SW 1271 (cell line): ENCODE measurements at places on chromosomes 3 and 15.

DNA sequence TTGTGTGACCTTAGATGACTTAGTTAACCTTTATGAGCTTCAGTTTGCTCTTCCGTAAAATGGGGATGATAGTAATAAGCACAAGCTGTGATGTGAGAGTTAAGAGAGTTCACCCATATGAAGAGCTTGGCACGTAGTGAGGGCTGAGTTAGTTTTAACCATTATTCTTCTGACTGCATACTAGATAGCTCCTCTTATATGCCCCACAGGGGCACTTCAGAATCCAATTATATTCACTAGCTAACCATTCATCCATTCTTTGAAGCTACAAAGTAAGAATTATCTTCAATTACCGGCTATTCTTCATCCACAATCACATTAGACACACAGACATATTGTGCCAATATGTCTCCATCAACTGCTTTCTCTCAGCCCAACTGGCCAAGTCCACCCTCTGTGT is 159.0 kb upstream of the STT3B start:
- no peak for DNase-seq

DNA sequence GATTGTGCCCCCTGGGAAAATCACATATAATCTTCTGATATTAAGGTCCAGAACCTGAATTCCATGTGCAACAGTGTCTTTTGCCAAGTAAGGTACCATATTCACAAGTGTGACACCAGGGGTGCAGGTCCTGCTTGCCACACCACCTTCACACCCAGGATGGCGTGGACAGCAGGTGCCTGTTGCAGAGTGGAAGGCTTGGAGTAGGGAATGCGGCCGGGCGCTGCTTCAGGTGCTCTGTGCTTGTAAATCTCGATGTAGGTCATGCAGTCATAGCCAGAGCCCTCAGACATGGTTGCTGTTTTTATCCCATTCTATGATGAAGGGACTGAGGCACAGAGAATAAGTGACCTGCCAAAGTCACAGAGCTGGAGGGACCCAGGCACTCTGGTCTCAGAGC is 34.5 kb upstream of the GABRG3 start:
- no peak for DNase-seq

GRCh38 chr15:40295877-40296560 is 11.7 kb downstream of the PLCB2 start:
- DNase-seq, result no peak

- DNase-seq, result no peak
These were observed 17.8 kb upstream of the ABHD2 start for GRCh38 chr15:89070197-89071124.

- DNase-seq, result no peak
These were observed 359.3 kb downstream of the GAP43 start for GRCh38 chr3:115982629-115983028.

GRCh38 chr3:140816372-140817195 is 125.1 kb upstream of the SLC25A36 start:
- no peak for DNase-seq

GRCh38 chr3:190586631-190587011 is 72.7 kb downstream of the IL1RAP start:
- DNase-seq, result no peak

GRCh38 chr3:190345878-190346277 is 23.6 kb upstream of the CLDN1 start:
- peak; percentile 73 for DNase-seq

DNA sequence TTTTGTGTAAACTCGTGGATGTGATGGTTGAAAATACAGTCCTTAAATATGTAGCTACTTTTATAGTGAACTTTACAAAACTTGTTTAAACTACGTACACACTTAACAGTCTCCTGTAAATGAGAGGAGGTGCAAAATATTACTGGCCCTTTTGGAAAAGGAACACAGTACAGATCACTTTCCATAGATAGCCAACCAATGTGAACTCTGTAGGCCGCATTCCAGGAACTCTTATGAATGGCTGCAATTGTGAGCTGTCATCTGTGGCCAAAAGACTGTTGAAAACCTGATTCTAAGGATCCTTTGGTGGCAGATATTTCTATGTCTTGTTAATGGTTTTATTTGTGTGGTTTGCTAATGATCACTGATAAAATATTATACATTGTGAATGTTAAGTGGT is 6.2 kb downstream of the TSC22D2 start:
- DNase-seq, result peak; percentile 47

- DNase-seq, result no peak
These were observed 190.8 kb downstream of the SLCO3A1 start for GRCh38 chr15:92044203-92044909.

DNA sequence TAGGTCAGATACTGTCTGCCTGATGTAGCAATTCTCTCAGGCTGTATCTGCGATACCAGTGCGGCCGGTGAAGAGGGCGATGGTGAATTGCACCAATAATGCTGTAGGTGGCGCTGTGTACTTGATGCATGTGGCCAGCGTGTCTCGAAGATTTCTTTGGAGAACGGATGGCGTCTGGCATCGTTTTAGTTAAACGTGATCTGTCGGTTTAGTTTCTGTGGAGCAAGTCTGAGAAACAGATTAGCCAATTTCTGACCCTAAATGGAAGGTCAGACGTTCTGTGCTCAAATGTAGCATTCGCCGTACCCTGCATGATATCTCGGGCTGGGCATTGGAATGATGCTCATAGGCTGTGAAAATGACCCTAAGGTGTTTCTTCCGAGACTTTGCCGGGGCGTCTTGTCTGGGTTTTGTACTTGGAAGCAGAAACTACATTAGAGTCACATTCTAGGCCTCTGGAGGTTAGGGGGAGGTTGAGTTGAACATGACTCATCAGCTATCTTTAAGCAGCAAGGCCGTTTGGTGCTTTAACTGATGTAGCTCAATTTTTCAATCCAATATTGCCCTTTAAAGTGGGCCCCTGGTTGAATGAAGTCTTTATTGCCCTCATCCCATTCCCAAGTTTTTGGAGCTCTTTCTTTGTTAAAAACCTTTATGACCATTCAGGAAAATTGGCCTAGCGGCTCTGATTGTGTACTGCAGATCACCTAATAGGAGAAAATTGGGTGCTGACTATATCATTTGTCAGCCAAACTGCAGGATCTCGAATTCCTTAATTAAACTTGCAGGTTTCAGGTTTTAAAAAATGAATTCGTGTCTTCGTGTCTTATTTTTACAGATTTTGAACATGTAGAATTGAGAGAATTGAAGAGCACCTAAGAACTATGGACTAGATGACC is 80.0 kb downstream of the SQOR start:
- no peak for DNase-seq

DNA sequence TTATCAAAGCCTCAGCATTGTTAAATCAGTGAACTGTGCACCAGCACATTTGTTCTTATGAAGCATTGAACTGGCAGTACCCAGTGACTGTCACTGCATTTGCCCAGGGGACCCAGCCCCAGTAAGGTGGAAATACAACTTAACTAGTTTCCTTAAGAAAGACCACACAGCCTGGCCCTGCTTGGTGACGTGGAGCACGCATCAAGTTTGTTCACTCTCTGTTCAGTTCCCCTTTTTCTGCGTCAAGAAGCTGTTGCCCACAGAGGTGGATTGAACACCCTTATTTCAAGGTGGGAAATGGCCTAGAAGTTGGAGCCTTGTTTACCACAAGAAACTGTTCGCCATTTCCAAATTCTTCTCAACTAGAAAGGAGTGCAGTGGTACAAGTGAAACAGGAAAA is 69.9 kb upstream of the AGBL1 start:
- no peak for DNase-seq

DNA sequence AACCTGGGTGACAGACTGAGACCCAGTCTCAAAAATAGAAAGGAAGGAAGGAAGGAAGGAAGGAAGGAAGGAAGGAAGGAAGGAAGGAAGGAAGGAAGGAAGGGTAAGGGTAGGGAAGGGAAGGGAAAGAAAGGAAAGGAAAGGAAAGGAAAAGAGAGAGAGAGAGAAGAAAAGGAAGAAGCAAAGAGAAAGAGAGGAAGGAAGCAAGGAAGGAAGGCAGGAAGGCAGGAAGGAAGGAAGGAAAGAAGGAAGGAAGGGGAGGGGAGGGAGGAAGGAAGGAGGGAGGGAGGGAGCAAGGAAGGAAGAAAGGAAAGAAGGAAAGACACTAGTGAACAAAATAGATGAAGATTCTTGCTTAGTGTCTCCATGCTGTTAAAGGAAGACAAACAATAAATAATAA is 129.1 kb downstream of the SHQ1 start:
- DNase-seq, result no peak

DNA sequence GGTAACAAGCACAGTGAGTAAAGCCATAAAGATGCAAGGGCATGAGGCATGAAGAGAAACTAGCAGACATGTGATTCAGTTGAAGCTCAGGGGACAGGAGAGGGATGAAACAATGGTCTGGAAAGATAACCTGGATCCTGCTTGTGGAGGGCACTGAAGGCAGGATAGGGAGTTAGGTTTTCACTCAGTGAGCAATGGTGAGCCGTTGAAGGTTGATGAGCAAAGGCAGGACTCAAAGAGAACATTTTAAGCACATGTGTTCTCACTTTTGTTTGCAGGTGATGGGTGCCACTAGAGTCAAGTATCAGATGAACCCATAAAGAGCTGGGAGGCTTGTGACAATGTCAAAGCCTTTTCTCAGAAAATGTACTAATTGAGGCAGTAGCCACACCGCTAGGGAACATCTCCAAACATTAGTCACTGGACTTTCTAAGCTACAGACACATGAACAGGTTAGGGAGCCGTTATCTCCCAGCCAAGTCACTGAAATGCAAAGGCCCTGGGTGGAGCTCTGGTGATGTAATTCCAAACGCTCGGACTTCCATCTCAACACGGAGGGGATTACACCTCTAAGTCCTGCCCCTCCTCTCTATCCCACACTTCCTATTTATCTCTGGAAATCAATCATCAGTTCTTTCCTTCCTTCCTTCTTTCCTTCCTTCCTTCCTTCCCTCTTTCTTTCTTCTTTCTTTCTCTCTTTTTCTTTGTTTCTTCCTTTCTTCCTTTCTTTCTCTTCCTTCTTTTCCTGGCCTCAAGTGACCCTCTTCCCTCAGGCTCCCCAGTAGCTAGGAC is 22.7 kb downstream of the KLHL6 start:
- DNase-seq, result no peak

GRCh38 chr3:192850451-192850981 is 67.1 kb downstream of the MB21D2 start:
- DNase-seq, result no peak

DNA sequence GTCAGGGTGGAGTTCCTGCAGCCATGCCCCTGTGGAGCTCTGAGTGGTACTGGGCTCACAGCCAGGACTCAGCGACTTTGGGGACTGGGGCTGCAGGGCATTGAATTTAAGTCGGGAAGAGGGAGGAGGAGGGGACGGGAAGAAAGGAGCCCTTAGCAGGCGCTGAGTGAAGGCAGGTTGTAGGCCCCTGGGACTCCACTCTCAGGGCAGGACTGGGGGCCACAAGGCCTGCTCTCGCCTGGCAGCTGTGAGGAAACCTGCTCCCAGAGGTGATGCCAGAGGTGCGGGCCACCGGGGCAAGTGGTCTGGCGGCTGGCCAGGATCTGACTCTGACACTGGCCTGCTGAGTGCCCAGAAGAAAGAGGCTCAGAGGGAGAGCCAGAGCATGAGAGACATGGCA is 73.5 kb downstream of the EPHB3 start:
- no peak for DNase-seq

DNA sequence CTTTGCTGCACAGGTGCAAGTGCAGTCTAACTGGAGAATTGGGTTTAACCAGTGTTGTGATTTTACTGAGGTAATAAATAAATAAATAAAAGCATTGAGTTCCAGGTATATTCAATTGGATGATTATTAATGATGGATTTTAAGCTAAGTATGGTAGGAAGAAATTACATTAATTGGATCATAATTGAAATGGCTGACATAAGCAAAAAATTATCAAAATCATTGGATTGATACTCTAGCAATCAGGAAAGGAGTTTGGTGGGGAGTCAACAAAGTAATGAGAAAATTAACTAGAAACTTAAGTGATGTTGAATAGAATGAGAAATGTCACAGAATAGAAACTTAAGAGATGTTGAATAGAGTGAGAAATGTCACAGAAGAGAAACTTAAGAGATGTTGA is 981.9 kb downstream of the SI start:
- no peak for DNase-seq

- no peak for DNase-seq
These were observed 7.8 kb downstream of the C3orf18 start for GRCh38 chr3:50559702-50560101.

DNA sequence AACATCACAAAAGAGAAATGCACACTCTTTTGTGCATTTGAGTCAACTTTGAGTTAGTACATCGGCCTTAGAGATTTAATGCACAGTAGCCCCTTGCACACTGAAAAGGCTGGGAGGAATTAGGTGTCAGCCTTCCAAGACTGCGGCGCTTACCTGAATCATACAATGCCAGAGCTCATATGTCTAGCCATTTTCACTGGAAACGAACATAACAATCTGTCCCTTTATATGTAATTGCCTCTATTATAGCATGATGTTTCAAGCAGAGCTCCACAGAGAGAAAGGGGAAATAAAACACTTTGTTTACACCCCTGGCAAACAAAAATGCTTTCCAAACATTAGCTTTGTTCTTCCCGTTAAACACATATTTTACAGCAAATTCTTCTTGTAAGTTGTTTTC is 315.7 kb upstream of the SLCO3A1 start:
- no peak for DNase-seq

- DNase-seq, result peak; percentile 46
These were observed 132.7 kb downstream of the GHSR start for GRCh38 chr3:172315401-172316091.

GRCh38 chr15:79540551-79540950 is 108.4 kb downstream of the MINAR1 start:
- no peak for DNase-seq

DNA sequence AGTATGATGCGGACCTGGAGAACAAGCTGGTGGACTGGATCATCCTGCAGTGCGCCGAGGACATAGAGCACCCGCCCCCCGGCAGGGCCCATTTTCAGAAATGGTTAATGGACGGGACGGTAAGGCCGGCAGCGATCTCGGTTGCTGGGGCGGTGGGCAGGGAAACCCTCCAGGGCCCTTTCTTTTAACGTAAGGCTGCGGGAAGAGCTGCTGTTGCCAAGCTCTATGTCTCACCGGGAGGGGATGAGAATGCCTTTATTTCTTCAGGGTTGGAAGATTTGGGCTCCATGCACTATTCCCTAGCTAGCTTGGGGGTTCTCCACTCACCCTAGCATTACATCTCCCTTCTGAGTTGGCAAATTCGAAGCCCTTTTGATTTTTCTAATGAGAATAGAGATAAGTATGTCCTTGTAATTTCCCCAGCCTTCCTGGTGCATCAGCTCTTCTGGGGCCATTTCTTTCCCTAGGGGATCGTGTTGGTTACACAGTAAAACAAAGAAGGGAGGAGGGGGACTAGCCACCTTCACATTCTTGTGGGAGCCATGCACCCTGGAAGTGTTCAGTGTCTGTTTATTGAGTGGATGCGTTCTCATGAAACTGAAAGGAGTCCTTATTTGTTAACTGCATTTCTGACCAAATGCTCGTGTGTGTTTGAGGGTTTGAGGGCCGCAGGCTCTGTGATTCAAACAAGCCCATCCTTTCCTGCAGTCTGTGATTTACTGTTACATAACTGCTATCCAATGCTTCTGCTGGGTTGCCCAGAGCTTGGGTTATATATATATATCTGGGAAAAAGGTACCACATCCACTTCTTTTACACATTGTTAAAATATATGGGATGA is 982 bp downstream of the TAGLN3 start:
- no peak for DNase-seq

GRCh38 chr15:88871313-88871712 is 24.0 kb downstream of the HAPLN3 start:
- DNase-seq, result no peak
